ENCODE measurements at places on chromosomes 12 and 14.

- DNase-seq = no peak
Measured at GRCh38 chr14:78829274-78829673, 659.1 kb downstream of the NRXN3 start.

- DNase-seq = no peak
Measured at GRCh38 chr12:53345486-53346188, 9.5 kb upstream of the SP7 start.

- DNase-seq = no peak
Measured at GRCh38 chr14:99393059-99393655, 87.5 kb downstream of the SETD3 start.

DNA sequence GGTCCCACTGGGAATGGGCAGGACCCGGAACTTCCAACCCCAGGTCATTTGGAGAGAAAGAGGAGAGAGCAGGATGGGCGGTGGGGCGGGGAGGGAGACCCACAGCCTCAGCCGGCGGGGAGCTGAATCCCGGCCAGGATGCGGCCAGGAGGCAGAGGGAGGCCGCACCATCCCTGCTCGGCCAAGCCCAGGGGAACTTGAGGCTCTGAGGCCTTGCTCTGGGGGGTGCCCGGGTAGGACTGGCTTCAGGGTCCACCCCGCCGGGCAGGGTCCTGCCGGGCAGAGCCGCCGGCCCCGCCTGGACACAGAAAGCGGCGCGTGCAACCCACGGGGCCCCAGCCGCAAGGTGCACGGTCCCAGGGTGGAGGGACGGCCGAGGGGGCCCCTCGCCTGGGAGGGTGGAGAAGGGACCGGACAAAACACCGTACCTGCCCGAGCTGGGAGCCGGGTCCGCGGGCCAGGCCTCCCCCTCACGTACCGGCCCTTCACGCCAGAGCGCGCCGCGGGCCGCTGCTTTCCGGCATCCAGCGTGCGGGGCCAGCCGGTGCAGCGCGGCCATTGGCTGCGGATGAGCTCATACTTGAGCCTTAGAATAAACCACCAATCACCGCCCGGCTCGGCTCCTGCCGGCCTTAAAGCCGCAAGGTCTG is at the start of gene RPS6KL1:
Gene RPS6KL1 (minus strand): TSS at position 509 of the 650 bp plus-strand sequence. CDS start 1,719 bp downstream, outside the sequence.
- peak; percentile 15 for DNase-seq

DNA sequence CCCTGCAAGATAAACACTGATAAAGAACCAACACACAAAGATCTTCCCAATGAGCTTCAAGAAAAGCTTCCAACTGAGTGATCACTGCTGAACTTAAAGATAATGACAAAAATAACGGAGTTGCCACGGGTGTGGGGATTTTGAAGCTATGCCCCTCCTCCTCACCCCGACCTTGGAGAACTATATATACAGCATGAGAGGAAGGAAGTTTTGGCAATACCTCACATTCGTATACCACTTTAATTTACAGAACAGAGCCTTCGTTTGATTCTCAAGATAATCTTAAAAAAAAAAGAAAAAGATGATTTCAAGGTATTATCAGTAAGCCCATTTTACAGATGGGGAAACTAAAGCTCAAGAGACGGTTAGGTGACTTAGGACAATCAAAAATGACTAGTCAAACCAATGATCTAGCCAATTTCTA is 715 bp downstream of the NEK9 start:
- DNase-seq = no peak

- no peak for DNase-seq
Measured at GRCh38 chr14:60346706-60347105, 97.7 kb downstream of the PPM1A start.

- no peak for DNase-seq
Measured at GRCh38 chr12:20800160-20800559, 10.3 kb upstream of the SLCO1B3 start.

GRCh38 chr12:51128919-51129318 is 44.0 kb downstream of the TFCP2 start:
- no peak for DNase-seq

- DNase-seq = no peak
Measured at GRCh38 chr14:67917006-67917405, 97.4 kb downstream of the RAD51B start.

DNA sequence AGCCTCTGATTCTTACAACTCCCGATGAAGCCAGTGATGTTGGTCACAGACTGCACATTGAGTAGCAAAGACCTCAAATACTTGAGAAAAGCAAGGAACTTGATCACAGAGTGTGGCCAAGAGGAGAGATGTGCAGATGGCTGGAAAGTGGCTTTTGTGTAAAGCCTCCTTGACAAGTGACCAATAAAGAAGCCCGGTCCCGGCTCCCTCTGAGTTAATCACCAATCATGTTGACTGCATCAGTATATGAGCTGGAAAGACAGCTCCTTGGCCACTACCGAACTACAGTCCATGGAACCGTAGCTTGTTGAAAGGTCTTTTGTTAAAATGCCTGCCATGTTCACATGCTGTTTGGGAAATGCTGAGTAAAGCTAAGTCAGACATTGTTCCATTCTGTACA is 23.7 kb upstream of the SERPINA6 start:
- DNase-seq = no peak

DNA sequence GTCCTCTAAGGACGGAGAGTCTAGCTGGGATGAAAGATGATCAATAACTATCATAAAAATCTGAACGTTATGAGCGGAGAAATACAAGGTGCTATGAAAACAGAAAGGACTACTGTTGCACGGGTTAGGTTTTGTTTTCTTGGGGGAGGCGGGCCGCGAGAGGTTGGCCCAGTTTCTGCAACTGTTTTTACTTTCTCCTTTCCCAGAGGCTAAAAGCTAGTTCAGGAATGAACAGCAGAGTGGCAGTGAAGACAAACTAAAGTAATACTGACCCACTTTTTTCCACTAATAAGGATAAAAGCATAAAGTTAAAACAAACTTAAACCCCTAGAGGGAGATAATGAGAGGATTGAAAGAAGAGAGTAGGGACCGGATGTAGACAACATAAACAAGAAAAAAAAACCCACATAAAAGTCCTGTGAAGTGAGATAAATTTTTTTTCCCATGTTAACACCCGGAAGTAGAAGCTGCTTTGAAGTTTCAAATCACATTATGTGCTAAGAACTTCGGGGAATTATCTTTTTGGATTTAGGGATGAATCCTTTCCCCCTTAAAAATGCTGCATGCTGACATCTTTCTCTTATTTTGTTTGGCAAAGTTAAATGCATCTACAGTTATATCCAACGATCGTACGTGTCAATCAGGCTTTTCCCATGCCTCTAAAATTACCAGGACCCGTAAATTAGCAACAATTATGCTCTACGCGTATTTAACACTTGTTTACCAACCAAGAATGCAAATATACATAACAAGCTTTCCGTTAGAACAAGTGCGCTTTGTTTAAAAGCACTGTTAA is 1.0 kb upstream of the CDK17 start:
- DNase-seq = no peak

- DNase-seq = no peak
Measured at GRCh38 chr12:7180685-7181084, 8.8 kb upstream of the PEX5 start.

DNA sequence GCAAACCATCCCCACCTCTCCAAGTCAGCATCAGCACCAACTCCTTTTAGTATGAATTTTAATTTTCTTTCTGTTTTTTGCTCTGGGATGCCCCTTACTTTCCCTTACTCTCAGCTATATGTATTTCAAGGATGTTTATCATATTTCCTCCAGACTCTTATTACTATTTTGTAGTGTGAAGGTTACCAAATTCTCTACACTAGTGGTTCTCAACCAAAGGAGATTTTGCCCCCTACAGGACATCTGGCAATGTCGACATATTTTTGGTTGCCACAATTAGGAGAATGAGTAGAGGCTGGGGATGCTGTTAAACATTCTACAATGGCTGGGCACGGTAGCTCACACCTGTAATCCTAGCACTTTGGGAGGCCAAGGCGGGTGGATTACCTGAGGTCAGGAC is 29.1 kb upstream of the SOS2 start:
- no peak for DNase-seq

GRCh38 chr12:41122894-41123293 is 65.2 kb upstream of the PDZRN4 start:
- no peak for DNase-seq

DNA sequence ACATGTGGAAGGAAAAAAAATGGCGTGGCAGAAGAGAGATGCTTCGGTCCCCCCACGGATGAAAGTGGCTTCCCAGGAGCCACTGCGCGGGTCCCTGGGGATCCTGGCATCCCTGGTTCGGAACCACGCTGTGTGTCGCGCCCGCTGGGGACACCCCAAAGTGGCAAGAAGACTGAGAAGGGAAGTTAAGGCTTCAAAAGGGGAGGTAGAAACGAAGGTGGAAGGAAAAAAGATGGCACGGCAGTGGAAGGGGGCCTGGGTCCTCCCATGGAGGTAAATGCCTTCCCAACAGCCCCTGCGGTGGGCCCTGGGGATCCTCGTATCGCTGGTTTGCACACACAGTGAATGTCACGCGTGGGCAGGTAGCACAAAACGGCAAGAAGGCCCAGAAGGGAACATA is 281.7 kb downstream of the ALG10 start:
- DNase-seq = no peak

- no peak for DNase-seq
Measured at GRCh38 chr12:45634273-45634917, 95.1 kb upstream of the ARID2 start.

DNA sequence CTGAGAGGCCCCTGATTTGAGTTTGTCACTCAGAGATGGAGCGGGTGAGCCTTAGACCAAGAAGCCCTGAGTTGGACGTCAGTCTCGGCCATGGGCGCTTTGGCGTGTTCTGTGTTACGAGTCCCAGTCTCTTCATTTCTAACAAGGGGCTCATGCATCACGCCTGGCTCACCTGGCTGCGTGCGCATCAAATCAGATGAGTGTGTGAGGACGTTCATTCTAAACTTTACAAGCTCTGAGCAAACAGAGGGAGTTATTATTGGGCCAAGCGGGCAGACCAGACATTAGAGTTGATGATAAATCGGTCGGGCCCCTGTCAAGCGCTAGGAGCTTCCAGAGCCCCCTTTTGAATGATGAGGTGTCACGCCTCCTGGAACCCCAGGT is 117.2 kb downstream of the CALM1 start:
- DNase-seq = no peak

DNA sequence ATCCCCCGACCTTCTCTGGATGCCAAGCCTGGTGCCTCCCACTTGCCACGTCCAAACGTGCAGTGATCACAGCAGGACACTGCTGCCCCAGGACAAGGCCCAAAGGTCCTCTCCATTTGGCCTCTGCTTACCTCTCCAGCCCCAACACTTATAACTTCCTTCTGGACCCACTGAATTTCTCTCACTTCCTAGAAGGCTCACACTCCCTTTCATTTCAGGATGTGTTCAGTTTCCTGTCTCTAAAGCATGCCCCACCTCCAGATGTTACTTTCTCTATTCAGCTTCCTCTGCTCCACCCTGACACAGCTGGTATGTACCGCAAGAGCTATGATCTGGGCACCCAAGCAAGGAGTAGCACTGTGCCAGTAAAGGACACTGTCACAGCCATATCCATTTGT is 33.0 kb downstream of the CDKL1 start:
- no peak for DNase-seq

GRCh38 chr14:24147761-24148428 is 597 bp downstream of the RNF31 start:
- no peak for DNase-seq

DNA sequence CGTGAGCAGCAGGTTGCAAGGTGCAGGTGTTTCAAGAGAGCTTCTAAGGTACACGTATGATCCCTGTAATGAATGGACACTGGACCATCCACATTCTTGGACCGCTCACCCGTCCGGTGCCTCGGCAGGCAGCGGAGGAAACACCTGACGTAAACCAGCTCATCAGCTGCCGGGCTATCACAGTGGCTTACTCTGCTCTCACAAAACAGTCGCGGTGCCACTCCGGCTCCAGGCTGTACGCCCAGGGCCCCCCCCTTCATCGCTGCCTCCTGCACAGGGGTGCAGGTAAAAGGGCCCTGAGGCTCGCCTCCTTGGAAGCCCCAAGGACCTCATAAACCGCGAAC is 436 bp downstream of the VPS33A start:
- DNase-seq = no peak

- DNase-seq = no peak
Measured at GRCh38 chr12:96456265-96456974, 33.0 kb upstream of the CFAP54 start.

GRCh38 chr12:131834798-131835615 is 6.8 kb downstream of the MMP17 start:
- DNase-seq = no peak

- DNase-seq = no peak
Measured at GRCh38 chr12:121697093-121697698, 15.4 kb upstream of the TMEM120B start.

DNA sequence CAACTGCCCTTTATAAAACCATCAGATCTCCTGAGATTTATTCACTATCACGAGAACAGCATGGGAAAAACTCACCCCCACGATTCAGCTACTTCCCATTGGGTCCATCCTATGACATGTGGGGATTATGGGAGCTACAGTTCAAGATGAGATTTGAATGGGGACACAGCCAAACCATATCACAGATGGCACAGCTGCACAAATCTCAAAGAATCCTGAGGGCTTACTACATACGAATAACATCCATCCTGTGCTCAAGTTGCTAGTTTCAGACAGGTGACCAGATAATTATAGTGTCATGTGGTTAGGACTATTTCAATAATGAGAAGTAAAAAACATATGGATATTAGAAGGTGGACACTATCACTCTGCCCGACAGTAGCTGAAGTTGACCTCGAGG is 211.2 kb downstream of the NUAK1 start:
- no peak for DNase-seq

GRCh38 chr12:131832321-131833231 is 4.4 kb downstream of the MMP17 start:
- no peak for DNase-seq

- no peak for DNase-seq
Measured at GRCh38 chr14:61388173-61388975, 67.0 kb downstream of the PRKCH start.

DNA sequence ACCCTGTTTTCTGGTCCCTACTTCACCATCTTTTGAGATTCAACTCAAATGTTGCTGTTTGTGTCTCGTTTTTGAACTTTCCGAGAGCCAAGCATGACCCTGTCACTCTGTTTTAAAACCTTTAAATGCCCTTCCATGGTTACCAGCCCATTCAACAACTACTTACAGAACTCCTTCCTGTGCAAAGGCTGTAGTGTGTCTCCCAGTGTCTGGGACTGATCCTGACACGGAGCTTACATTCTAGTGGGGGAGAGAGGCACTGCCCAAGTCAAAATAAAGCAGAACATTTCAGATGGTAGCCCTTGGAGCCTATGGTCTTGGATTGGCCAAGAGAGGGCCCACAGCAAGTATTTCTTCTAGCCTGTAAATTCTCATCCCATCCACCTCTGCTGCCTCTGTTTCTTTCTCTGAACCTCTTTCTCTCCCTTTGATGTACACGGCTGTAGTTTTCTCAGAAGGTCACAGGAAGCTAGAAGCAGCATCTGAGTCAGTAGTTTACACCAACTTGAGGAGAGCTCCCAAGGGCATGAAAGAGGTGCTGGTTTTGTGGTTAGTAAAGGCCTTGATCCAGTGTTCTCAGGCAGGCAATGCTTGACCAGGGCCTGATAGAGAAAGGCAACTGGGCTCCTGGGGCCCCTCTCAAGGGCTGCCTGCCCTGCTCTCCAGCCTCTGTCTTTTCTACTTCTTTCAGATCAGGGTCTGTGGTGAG is 42.3 kb upstream of the SLC24A4 start:
- DNase-seq = no peak

All from stimulated activated CD8-positive, alpha-beta memory T cell treated with anti-CD3 and anti-CD28 coated beads, Interleukin-4, amount 100 ng/mL, for 1 hour (primary cell).